ENCODE measurements at places on chromosomes 5 and 9. TPM values are rescaled to one million over a fixed set of nuclear protein-coding genes. Genes with fewer than 3 reads are reported as not detected.

CFAP157 gene
- total RNA-seq = not detected

IL33 gene
- total RNA-seq = 127 TPM

ESM1 gene
- total RNA-seq = 0.25 TPM

SLC34A3 gene
- not detected for total RNA-seq

KCNV2 gene
- not detected for total RNA-seq

SEMA6A gene
- 3.2 TPM for total RNA-seq

ATP6V1G1 gene
- 104 TPM for total RNA-seq

CDH9 gene
- total RNA-seq = not detected

TLX3 gene
- not detected for total RNA-seq

SEC61B gene
- 153 TPM for total RNA-seq

ADRB2 gene
- not detected for total RNA-seq

FAXDC2 gene
- 20.8 TPM for total RNA-seq

IFNA2 gene
- not detected for total RNA-seq

GCNT4 gene
- total RNA-seq = 0.59 TPM

SPARC gene
- 1,783 TPM for total RNA-seq

SLC6A7 gene
- not detected for total RNA-seq

CDK9 gene
- 59.7 TPM for total RNA-seq

SPATA6L gene
- not detected for total RNA-seq

LRRC19 gene
- total RNA-seq = not detected

SPZ1 gene
- total RNA-seq = not detected

OR2Y1 gene
- not detected for total RNA-seq

All from cardiac ventricle fibroblast (primary cell).